Right lung (tissue), 10 donors: ENCODE measurements at places on chromosomes 3 and 15. TPM values are rescaled to one million over a fixed set of nuclear protein-coding genes. Genes with fewer than 3 reads are reported as not detected.

- DNase-seq: no peak
Observed at GRCh38 chr3:147189016-147189415, 217.3 kb downstream of the ZIC4 start.

- DNase-seq: no peak
Observed at GRCh38 chr3:127961124-127961523, 46.1 kb downstream of the KBTBD12 start.

- no peak for DNase-seq
Observed at GRCh38 chr3:195107593-195107992, 163.4 kb downstream of the XXYLT1 start.

DNA sequence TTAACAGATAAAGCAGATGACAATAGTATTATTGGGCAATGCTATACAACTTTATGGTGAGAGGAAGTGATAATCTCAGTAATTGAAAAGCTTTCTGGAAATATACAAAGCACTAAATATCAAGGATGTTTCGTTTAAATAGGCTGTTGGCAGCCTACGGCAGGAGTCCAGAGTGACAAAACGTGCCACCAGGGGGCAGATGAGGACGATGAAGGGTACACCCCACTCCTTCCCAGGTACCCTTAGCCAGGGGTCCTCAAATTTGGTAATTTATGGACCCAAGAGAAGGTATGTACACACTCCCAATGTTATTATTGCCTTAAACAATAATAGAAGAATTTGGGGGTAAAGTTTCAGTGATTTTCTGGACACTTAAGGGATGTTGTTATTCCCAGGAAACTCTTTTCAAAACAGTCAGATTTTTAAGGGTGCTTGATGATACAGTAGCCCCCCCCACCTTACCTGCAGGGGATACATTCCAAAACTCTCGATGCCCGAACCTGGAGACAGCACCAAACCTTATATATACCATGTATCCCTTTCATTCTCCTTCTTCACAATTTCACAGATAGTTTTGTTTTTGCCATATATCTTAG is 1.4 kb upstream of the MAGEL2 start:
- no peak for DNase-seq

- no peak for DNase-seq
Observed at GRCh38 chr15:42314818-42315217, 41.6 kb upstream of the TMEM87A start.

DNA sequence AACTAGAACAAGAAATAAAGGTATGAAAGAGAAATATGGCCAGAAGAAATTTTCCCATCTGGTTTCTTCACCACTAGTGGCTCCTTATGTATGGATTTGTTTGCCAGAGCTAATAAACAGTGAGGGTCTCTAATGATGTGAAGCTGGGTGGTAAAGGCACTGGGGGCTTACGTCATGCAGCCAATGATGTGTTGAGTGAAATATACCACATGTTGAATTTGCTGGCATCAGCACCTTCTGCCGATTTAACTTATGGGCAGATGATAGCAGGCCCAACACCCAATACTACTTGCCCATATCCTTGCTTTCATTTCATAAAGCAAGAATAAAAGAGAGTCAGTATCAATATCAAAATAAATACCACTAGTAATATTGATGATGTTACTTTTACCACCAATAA is 133.0 kb downstream of the THRB start:
- no peak for DNase-seq

DNA sequence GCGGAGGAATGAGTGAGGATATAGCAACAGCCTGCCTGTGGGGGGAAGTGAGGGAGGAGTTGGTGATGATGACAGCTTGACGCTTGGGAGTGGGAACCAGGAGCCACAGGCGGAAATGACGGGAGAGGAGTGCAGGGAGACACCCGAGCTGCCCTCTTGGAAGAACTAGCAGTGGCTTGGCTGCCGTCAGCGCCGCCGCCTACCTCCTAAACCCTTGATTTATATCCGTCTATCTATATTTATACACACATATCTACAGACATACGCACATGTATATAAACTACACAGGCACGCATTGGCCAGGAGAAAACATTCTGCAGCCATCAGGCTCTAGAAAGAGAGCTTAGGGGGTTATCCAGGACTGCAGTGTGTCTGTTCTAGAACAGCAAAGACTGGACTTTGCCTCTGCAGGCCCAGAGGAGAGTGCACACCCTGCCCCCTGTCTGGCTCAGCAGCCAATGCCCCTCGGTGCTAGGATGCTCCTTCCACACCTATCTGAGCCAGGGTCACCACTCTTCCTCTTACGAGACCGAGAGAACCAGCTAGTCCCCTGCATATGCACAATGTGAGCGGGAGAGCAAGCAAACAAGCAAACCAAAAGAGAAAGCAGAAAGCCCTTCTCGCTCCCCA is 45.3 kb upstream of the MAGEF1 start:
- DNase-seq: peak; percentile 74

- DNase-seq: no peak
Observed at GRCh38 chr3:42778644-42779043, 5.6 kb upstream of the CCDC13 start.

DNA sequence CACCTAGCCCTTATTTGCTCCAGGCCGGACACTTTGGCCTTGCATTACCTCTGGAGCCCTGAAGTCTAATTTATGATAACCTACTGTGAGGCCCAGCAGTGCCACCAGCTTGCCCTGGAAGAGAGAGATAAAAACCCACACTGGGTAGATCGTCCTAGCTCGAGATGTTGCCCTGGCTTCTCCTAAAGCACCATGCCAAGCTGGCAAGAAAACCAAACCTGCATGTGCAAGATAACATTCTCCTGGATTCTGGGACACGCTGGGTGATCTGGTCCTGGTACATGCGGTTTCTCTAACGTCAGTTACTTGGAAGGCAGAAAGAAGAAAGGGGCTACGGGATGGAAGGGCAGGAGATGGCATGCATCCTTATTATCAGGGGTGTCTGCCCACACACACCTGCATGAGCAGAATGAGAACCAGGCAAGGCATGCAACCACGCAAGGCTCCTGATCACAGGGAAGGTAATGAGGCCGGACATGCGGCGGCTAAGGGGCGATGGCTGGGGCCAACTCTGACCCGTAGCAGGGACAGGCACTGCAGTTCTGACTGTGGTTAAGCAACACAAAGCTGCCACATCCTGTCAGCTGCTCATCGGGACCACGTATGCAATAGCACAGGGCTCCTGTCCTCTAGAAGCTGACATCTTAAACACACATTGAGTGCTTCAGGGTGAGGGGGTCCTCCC is 73.0 kb downstream of the OXNAD1 start:
- no peak for DNase-seq

DNA sequence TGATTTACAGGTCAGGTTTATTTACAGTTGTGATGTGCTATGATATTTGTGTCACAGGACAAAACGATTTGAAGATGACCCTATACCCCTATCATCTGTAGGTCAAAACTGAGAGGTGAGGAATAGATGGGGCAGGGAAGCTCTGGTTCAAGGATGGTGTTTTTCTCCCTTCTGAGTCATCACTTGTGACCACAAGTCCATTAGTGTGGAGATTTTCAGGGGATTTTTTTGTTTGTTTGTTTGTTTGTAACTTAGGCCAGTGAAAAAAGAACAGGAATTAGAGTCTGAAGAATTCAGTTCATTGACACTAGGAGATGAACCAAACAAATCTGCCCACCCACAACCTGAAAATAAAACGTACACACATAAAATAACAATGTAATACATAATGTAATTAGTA is 62.7 kb upstream of the FAM98B start:
- DNase-seq: no peak

- no peak for DNase-seq
Observed at GRCh38 chr15:83106994-83107840, at the start of gene TM6SF1. TSS of gene TM6SF1 (plus strand) at chr15:83107645. CDS start at chr15:83107681, 36 bp downstream.

DNA sequence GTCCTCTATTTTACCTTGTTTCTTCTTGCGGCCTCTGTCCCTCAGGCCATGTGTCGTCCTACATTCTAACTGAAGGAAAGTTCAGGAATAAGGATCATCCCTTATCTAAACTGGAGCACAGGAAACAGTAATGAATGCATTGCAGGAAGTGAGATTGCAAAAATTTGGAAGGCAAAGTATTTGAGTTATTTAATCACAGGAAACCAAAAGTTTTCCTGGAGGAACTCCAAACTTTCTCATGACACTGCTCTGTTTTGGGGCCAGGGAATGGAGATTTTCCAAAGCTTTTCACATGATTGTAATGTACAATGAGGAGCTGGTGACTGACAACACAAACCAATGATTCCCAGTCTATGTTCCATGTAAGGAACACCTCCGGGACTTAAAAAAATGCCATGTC is 57.8 kb upstream of the PLSCR4 start:
- DNase-seq: peak; percentile 70

DNA sequence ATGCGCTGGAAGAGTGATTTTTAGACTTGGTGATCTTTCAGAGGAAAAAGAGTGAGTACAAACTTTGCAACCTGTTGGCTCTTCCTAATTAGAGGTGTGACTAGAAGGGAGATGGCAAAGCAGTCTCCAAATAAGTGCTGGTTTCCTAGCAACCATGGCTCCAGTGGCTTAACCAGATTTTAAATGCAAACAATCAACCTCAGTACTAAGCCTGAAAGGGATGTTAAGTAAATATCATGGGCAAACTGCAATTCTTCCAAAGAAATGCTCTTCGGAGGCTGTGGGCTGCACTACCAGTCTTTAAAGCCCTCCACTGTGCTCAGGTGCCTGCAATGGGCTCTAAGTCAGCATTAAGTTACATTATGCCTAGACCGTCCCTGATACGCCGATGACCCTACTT is 678.1 kb upstream of the CCDC54 start:
- no peak for DNase-seq

SLC22A13 gene
- 0.07 TPM for polyA plus RNA-seq

ST3GAL6 gene
- 16.3 TPM for polyA plus RNA-seq

ADAMTS7 gene
- polyA plus RNA-seq: 34.1 TPM

IL17RD gene
- 10.7 TPM for polyA plus RNA-seq

DNAJA4 gene
- 40.0 TPM for polyA plus RNA-seq
